ENCODE measurements at places on chromosomes 13 and 19.

GRCh38 chr19:48674921-48675824, 2.4 kb upstream of the NTN5 start:
- DNase-seq: peak; percentile 69

DNA sequence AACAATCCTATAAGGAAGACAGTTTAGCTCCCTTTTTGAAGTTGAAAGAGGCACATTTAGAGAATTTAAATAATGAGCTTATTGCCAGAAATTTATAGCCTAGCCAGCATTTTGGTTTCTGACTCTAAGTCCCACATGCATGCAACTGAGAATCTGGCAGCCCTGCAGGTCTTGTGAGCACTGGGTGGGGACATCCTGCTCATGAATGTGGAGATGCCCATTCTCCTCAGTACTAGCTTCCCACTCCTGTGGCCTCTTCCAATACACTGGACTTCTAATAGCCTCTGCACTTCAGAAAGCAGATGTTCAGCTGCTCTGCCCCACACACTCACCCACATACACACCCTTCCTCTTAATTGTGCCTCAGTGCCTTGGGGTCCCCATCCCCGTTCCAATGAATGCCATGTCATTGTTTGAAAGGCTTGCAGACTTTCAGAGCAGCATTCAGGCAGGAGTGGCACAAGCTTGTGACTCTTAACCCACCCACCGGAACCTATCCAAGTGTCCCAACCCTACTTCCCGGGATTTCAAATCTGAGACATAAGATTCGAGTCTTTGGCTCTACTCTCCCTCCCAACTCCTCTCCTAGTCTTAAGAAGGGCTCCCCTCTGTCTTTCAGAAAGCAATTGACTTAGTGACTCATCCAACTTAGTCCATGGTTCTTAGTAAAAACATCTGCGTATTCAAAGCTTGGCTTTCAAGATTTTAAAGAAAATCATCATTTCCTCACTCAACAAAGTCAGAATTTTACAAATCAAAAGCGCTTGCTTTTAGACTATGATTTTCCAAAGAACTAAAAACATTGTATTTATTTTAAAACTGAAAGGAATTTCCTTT, 80.0 kb upstream of the FREM2 start:
- DNase-seq: no peak

- no peak for DNase-seq
These were observed 11.1 kb downstream of the ZNF473 start for GRCh38 chr19:50036908-50037307.

- no peak for DNase-seq
These were observed 31.7 kb downstream of the DNAJC15 start for GRCh38 chr13:43054803-43055802.

GRCh38 chr19:58325311-58326022, 1.3 kb upstream of the ZSCAN22 start:
- DNase-seq: no peak

GRCh38 chr13:49953560-49953959, 17.4 kb upstream of the SPRYD7 start:
- no peak for DNase-seq

GRCh38 chr13:94267581-94268366, 211.7 kb downstream of the DCT start:
- DNase-seq: no peak

GRCh38 chr19:40585982-40586422, 9.3 kb downstream of the SHKBP1 start:
- DNase-seq: no peak

DNA sequence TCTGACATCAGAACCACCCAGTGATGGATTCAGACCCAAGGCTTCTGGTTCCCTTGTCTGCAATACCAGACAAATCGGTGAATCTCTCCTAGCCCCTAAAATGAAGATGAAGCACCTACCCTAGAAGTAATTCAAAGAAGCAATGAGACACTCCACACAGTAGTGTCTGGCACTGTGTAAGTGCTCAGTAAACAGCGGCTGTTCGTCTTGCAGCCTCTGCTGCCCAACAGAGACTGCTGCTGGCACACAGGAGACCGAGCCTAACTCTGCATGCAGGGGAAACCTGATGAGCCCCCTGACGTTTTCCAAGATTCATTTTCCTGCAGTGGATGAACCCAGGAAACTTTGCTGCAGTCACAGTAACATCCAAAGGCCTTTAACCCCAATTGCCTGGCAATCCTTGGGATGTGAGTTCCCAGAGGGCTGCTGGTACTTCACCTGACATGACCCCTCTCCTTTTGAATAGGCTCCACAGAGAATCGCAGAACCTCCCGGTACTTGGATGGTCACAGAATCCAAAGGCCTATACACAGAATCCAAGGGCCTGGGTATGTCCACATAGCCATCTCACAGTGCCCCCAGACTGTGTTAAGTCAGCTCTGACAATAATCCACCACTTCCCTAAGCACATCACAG, 6.7 kb downstream of the MED26 start:
- DNase-seq: no peak

- no peak for DNase-seq
These were observed at the start of gene FPR3 for GRCh38 chr19:51794885-51795490. Gene FPR3 (plus strand): TSS chr19:51795157. CDS start chr19:51823749, 28,592 bp downstream.
